ENCODE measurements at places on chromosomes 1 and 21. TPM values are rescaled to one million over a fixed set of nuclear protein-coding genes. Genes with fewer than 3 reads are reported as not detected.

Gene TRAF3IP3
- polyA plus RNA-seq: 0.95 TPM

Gene CELA2B
- polyA plus RNA-seq: 0.78 TPM

Gene HEYL
- polyA plus RNA-seq: 9.8 TPM

Gene VSIG8
- 0.09 TPM for polyA plus RNA-seq

Gene TMEM201
- 27.7 TPM for polyA plus RNA-seq

Gene ABCG1
- polyA plus RNA-seq: 16.0 TPM

- DNase-seq: no peak
These were observed 15.0 kb upstream of the HMGN1 start for GRCh38 chr21:39363607-39364555.

DNA sequence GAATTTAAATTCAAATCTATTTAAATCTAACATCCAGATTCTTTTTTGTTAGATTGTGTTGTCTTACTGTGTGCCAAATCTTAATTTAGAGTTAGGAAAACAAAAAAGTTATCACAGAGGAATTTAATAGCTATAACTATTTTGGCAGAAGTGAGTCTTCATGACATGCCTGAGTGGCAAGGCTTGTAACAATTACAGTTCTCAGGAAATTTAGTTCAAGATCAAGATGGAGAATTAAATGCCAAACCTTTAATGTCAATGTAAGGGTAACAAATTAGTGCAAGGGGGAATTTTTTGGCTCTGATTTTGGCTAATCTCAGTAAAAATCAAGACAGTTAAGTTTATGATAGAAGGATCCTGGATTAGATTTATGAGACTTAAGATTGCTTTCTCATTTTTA lies 58.4 kb downstream of the GDAP2 start:
- no peak for DNase-seq

- DNase-seq: peak; percentile 78
These were observed 210.2 kb upstream of the DMRTA2 start for GRCh38 chr1:50633465-50633864.

DNA sequence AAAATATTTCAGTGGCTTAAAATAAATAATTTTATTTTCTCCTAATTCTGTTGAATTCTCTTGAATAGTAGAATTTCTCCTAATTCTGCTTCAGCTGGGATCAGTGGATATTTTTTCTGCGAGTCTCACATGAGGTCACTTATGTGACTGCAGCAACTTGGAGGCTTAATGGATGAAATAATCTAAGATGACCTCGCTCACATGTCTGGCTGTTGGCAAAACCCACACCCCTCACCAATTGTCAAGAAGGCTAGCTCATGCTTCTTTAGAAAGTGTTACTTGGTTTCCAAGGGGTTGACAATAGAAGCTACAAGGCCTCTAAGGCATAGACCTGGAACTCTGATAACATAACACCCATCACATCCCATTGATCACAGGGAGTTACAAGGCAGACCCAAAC lies 156.9 kb upstream of the DPYD start:
- no peak for DNase-seq

All from spinal cord (tissue), 10 donors.